ENCODE measurements at places on chromosomes 2 and 18.

DNA sequence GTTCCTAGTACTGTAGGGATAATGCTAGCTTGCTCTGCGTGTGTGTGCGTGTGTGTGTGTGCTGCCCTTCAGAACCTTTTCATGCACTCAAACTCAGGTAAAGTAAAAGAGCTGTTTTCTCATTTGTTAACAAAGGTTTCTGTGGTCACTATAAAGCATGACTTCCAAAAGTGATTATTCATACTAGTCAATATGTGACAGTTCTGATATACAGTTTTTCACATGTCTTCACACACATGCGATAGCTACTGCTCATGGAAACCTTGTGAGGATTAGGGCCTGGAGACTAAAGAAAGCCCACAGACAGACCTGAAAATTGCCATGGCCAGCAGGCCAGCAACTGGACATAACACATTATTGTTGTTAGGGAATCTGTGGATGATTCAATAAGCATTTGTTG is 56.9 kb upstream of the NEMP2 start:
- no peak for DNase-seq

- DNase-seq: no peak
These were observed 14.7 kb upstream of the SLC4A3 start for GRCh38 chr2:219612577-219613286.

GRCh38 chr2:73582364-73582763 is 59.9 kb downstream of the NAT8 start:
- no peak for DNase-seq

DNA sequence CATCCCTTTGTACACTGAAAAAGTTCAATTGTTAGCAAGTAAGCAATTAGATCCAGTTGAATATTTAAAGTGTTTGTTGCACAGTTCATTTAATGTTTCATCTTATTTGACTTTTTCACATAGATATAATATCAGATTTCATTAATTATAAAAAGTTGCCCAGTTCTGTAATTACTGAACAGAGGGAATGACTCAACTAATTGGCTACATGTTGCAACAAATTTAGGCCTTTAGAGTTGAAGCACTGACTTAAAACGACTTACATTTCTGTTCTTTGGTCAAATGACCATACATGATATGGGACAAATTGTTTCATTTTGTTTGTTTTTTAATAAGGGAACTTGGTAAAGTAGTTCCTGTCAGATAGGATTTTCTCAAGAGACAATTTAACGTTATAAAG is 68.5 kb upstream of the FAM117B start:
- DNase-seq: no peak

GRCh38 chr2:80579756-80580155 is 275.2 kb upstream of the LRRTM1 start:
- DNase-seq: no peak

DNA sequence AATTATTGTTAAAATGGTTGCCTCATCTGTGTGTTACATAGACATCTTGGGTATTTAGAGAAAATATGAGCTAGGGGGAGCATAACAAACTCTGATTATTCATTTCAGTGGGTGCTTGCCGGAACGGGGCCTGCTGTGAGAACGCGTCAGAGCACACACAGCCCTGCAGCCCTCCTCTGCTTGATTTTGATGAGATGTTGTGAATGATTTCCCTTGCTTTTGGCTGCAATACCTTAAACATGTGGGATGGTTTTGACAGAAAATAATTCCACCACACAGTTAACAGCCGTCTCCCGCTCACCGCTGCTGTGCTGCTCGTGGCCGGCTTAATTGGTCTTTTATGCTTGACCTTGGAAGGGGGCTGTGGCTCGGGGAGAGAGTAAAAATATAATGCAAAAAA is 49.9 kb upstream of the TXNDC2 start:
- no peak for DNase-seq

DNA sequence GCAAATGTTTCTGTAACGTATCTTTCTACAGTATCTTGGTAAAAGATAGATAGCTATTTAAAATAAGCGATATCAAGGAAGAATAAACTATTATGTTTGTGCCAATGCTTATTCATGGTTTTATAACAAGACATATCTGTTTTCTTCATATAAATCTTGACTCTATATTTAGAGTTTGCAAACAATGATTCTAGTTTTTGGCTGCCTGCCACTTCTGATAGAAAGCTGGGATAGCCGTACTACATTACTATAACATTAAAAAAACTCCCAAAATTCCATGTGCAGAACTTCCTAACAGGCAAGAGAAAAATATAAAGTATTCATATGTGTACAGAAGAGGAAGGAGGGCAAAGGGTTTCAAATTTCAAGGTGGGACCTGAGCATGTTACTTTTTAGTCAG is 985.0 kb downstream of the BCL11A start:
- no peak for DNase-seq

DNA sequence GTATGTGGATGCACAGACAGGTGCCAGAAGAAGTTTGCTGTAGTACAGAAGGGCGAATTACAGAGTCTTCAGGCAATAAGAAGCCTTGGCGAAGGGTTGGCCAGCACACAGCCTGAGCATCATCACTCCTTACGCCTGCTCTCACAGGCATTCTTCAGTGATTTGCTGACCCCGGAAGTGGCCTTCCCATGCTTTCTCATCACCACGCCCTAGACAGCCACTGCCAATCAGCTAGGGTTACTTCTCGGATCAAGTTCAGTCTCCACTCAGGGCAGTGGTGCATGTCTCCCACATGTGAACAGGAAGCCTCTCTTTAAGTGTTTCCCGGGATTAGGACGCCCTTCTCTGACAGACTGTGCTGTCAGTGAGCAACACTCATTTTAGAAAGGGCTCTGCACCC is 81.8 kb downstream of the C1QL2 start:
- DNase-seq: no peak

GRCh38 chr18:60693426-60693825 is 320.9 kb upstream of the MC4R start:
- DNase-seq: no peak

DNA sequence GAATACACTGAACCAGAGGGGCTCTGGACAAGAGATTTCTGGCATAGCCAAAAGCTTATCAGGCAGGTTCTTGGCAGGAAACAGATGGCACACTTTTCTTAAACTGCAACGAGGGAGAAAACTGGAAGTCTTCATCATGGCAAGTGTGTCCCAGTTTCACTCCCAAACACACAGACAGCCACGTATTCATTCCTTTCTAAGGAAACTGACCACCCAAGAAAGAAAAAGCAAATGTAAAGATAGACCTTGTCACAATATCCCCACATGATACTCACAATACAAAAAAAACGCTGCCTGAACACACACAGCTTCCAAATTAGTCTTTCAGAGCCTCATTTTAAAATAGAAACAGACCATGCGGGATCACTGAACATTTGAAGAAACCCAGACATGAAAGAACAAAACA is 40.6 kb upstream of the RTTN start:
- no peak for DNase-seq

- no peak for DNase-seq
These were observed 89.8 kb downstream of the PRKCE start for GRCh38 chr2:45741161-45741850.

DNA sequence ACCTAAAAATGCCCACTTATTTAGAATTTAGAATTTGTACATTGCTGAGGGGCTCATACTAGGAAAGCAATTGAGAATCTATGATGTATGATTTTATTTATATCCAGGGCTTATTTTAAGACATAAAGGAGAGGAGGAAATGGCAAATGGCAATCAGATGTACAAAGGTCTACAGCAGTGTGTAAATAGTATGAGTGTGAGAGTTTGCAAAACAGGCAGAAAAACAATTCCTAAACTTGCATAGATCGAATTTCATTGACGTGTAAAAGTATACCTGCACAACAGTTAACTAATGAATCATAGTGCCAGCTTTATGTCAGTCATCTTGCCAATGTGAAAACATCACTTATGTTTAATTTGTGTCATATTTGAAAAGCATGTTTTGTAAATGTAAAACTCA is 718.7 kb upstream of the GCFC2 start:
- DNase-seq: no peak

DNA sequence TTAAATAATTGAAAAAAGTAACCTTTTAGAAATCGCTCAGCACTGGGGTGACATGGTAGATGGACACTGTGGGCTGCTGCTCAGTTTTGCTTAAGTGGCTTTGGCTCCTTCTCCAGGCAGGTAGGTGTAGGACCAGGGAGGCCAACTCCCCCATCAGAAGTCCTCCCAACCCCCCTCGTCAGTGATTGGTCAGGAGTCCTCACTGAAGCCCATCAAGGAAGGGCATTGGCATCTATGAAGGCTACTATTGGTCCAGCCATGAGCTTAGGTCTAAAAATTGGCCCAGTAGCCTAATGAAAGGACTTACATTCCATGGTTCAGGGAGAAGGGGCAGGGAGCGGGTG is 34.7 kb downstream of the ST3GAL5 start:
- no peak for DNase-seq

DNA sequence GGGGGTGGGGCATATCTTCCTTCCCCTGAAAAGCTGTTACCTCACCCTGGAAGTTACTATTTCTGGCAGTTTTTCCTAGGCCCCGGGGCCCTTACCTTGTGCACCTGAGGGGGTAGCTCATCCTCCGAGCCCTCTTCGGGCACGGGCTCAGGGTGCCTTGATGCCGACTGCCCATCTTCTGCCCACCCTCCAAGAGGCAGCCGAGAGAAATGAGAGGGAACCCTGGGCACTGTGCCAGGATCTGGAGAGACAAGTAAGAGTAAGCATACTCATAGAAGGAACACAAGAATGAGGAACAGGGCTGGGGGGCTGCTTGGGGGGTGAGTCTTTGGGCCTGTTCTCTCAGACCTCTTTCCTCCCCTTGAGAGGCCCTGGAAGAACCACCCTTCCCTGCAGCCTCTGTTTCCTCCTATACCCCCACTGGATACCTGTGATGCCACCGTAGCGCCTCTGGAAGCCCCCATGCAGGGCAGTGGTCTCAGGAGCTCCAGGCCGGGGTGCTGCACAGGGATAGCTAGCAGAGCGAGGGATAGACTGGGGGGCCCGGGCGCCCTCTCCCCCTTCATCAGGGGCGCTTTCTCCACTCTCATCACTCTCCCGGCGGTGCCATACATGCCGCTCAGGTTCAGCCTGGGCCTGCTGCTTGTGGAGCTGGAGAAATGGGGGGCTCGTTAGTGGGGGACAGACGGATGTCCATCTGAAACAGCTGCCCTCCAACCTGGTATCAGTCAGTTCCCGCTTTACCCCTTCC is 2.1 kb upstream of the ABCB6 start:
- DNase-seq: no peak

GRCh38 chr2:15729709-15730544 is 138.3 kb downstream of the DDX1 start:
- no peak for DNase-seq

GRCh38 chr2:79530443-79530842 is 17.6 kb downstream of the CTNNA2 start:
- no peak for DNase-seq

- DNase-seq: no peak
These were observed 32.4 kb upstream of the CASP10 start for GRCh38 chr2:201150454-201151020.

- DNase-seq: peak; percentile 64
These were observed 17.6 kb downstream of the WNT10A start for GRCh38 chr2:218898109-218898878.

DNA sequence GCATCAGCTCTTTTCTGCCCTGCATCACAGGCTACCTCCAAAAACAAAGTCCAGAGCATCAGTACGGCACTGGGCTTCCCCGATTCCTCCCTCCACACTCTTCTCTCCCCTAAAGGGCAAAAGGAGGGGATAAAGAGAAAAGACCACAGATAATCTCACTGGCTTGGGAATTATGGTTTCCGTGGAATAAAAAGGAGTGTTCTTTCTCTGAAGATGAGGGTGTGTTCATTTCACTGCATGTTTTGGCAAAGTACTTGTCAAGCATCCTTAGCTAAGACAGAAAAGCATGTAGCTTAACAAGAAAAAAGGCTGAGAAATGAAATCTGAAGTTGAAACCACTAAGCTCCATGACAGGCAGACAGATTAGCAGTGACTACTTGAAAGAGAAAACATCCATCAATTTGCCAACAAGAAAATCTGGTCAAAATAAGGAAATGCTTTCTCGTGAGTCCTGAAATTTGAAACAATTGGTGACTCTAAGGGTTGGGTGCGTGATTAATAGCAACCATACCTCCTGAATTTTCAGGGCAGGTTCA is 20.6 kb upstream of the DSG3 start:
- no peak for DNase-seq

Measured in T-helper 1 cell (primary cell).